ENCODE measurements at places on chromosomes 12 and 14.

DNA sequence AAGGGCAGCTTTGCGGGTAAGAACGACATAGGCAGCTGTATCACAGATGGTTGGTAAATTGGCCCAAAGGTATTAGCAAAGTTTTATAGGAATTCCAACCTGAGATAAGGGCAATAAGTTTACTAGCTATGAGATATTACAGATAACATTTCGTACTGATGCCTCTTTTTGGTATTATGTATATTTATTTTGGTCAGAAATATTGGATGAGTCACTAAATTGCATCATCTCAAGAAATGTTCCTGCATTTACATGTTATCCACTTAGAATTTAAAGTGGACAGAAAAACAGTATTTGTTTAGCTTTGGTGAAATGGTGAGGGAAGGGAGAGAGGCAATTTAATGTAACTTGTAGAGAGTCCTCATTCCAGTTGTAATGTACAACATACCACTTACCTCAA, 65.1 kb upstream of the PZP start:
- DNase-seq = no peak

DNA sequence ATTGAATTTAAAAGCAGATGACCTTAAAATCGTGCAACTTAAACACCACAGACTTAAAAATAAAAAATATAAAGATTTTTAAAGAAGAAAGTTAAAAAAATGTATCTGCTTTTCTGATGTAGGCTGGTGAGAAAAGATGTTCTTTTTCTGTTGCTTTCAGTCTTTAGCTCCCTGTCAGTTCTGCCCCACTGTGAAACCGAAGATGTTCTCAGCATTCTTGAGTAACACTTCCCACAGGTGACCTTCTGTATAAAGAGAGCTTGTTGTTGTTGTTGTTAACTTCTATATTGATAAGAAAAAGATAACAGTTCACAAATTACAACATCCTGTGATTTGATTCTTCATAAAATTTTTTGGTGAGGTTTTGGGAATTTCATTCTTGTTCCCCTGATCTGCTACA, 377.9 kb upstream of the RGS6 start:
- no peak for DNase-seq

DNA sequence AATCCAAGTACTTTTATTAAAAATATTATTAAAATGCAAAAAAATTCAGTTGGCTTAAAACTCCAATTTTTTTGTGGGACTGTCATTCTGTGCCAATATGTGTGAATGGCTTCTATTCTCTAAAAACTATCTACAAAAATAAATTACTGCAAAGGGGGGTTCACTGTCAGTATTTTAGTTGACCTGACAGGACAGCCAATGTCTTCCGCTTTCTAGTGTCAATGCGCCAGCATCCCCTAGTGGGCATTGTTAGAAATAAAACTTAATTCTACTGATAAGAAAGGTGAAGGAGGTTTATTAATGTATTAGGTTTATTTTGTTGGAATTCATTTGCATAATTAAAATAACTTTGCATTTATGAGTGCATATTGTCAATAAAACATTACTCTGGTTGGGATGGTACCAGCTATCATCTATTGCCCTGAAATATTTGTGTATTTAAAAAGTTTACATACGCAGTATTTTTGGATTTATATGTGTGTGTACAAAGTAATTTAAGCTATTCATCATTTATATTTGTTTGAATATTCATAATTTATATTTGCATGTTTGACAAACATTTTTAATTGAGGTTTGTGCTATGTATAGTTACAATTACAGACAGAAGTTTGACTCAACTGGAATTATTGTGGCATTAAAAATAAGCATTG, 527.2 kb downstream of the FLRT2 start:
- DNase-seq = peak; percentile 17

GRCh38 chr12:131389054-131390013, 321.6 kb upstream of the SFSWAP start:
- DNase-seq = no peak

DNA sequence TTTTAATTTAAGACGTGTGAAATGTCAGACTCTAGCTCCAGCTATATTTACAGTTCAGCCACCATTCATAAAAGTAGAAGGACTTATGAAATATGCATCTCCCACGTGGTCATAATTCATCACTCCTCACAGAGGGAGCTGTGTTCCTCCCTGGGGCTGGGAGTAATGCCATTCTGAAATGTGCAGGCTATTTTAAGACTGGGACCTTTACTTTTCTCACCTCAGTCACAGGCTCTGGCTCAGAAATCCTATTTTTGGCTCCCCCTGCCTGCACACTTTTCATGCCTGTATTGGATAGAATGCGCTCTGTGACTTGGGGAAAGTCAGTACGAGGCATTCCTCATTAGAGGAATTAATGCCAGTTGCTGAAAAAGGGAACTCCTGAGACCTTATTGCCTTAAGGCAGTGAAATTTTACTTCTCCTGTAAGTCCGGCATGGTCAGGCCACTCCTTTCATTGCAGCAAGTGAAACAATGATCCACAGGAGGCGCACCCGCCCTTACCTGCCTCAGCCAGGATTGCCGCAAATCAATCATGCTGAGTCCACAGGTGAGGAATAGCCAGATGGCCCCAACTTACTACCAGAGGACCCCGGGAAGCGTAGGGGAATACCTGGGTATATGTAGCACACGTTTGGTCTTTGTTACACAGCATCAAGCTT, 1133.2 kb upstream of the TMEM132C start:
- DNase-seq = no peak

All from NCI-H1930 (cell line).